Vagina (tissue), 2 donors: ENCODE measurements at places on chromosomes 4 and X. TPM values are rescaled to one million over a fixed set of nuclear protein-coding genes. Genes with fewer than 3 reads are reported as not detected.

Gene CHST7
- total RNA-seq = 20.6 TPM

Gene TMEM150C
- 10.6 TPM for total RNA-seq

DNA sequence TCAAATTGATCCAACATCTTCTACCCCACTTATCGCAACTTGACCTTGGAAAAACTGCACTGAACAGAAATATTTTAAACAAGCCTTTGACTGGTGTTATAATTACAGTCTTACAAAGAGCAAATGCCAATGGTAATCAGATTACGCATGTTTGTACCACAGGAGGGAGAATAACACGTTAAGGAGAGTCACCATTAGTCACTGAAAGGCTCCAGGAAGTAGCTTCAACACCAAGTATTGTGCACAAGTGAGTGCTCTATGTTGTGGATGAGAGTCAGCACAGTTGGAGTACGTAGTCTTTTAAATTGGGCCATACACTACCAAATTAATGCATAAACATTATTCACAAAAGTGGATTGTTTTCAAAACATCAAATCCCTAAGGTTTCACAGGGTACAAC is 1081.5 kb upstream of the TENM3 start:
- H3K4me1 ChIP-seq = no peaks in the 10 kb centered on the region
- H3K27me3 ChIP-seq = no peaks in the 10 kb centered on the region
- no peaks in the 10 kb centered on the region for H3K36me3 ChIP-seq
- H3K27ac ChIP-seq = no peak overlapping the region
- no peak for DNase-seq

DNA sequence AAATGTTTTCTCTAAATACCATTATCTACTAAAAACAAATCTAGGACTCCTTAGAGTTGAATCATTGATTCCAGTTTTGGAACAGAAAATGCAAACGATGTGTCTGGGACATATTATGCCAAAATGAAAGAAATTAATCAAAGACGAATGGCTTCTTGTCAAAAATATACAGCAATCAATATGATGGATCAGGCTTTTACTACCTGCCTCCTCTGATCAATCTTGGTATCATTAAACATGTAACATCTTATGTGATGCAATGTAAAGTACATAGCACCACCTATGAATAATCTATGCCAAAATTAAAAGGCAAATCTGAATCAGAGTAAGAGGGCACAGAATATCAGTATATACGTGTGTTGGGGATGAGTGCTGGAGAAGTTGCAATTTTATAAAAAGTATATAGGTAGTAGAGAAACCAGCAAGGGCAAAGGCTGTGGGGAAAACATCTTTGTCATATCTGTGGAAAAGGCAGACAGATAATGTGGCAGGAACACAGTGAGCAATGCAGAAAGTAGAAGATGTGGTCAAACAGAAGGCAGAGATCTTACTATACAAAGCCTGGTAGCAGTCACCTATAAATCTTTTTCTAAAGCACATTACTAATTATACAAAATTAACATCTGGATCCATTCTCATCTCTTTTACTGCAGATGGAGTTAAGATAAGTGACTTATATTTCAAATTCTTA is 152.7 kb downstream of the ANTXR2 start:
- no peak overlapping the region for H3K27ac ChIP-seq
- DNase-seq = no peak
- no peaks in the 10 kb centered on the region for H3K4me1 ChIP-seq
- H3K36me3 ChIP-seq = no peaks in the 10 kb centered on the region

Gene GPRASP2
- 10.8 TPM for total RNA-seq

- no peaks in the 10 kb centered on the region for H3K27me3 ChIP-seq
- no peak for DNase-seq
- no peak overlapping the region for H3K27ac ChIP-seq
These were observed 44.0 kb downstream of the ZNF518B start for GRCh38 chr4:10413177-10413576.

- H3K27ac ChIP-seq = no peak overlapping the region
- H3K36me3 ChIP-seq = no peaks in the 10 kb centered on the region
These were observed 15.1 kb downstream of the MCF2 start for GRCh38 chrX:139692908-139693307.

DNA sequence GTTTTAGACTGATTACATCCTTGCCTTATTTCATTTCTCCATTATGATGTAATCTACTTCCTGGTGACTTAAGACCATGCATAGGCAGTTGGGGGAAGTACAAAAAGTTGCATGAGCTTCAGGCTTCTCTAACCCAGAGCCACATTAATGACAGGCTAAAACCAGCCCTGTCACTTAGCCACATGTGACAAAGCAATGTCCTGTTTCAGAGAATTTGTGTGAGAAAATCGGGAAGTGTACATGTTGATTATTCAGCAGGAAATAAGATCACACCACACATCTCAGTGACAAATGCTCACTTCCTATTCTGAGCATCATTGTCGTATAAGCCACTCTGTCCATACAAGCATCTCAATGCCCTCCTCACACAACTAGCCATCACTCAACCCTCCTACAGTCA is 98.5 kb upstream of the MAGEB16 start:
- no peak overlapping the region for H3K4me3 ChIP-seq
- no peak overlapping the region for H3K27ac ChIP-seq
- no peaks in the 10 kb centered on the region for H3K36me3 ChIP-seq
- H3K4me1 ChIP-seq = no peaks in the 10 kb centered on the region
